ENCODE measurements at places on chromosomes 7 and 10.

DNA sequence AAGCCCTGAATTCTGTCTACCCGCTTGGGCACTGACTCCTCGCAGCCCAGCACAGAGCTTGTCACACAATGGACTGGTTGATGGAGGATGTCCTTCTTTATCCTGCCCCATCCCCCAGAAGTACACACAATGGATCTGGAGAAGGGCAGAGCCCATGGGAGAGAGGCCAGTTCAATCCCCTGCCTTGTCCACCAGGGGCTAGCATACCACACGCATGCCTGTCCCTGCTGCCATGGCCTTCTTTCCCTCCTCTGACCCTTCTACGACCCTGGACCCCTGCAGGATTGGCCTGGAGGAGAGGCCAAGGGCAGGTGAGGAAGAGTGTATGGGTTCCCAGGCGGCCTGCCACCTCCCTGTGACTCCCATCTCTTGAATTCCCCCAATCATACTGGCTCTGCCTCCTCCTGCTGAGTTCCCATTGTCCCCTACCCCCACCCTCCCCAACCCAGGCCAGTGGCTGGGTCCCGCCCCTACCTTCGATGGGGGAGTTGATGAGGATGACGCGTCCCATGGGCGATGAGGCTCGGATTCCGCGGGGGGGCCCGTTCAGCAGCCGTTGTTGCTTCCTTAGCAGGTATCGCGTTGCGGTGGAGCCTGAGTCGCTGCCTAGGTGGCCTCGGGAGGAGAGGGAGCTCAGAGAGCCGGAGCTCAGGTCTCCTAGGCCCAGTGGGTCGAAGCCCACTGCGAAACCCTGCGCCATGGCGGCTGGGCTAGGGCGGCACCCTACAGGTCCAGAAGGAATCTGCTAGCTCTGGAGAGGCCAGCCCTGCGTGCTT lies 1.2 kb downstream of the PDZD7 start:
- no peak for DNase-seq

- DNase-seq: peak; percentile 81
Observed at GRCh38 chr7:77866786-77867536, 68.4 kb downstream of the PHTF2 start.

DNA sequence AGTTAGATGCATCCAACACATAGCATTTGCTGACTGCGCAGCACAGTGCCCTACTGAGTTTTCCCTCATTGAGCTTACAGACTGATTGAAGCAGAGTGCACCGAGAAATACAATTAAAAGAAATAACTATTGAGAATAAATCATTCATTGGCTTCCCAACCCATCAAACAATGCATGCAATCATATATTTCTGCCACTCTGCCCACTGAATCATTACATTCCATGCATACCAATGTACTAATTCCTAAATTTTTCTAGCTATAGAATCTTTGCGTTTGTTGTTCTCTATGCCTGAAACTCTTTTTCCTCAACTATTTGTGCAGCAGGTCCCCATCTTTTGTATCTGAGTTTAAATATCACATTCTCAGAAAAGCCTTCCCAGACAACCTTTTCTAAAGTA lies 783.8 kb downstream of the SORCS1 start:
- no peak for DNase-seq

GRCh38 chr7:121006711-121007315 lies 18.3 kb downstream of the CPED1 start:
- DNase-seq: no peak

- DNase-seq: peak; percentile 45
Observed at GRCh38 chr7:5424749-5425506, 1.3 kb upstream of the TNRC18 start.

- DNase-seq: no peak
Observed at GRCh38 chr7:47390914-47391313, 191.0 kb downstream of the TNS3 start.

DNA sequence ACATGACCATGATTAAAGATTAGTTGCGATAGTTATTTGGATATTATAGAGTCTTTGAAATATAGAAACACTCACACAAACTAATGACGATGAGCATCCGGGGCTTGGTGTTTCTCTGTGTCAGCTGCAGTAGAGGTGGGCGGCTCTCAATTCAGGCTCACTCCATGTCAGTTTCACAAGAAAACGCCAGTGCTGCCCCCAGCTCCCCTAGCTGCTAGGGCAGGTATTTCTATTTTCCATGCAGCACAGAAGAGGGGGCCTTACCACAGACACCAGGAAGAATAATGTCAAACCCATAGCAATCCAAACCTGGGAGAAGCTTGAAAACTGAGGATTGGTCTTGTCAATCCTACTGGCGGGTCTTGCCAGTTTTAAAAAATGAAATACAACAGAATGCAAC lies 197.1 kb downstream of the PHTF2 start:
- DNase-seq: peak; percentile 9

DNA sequence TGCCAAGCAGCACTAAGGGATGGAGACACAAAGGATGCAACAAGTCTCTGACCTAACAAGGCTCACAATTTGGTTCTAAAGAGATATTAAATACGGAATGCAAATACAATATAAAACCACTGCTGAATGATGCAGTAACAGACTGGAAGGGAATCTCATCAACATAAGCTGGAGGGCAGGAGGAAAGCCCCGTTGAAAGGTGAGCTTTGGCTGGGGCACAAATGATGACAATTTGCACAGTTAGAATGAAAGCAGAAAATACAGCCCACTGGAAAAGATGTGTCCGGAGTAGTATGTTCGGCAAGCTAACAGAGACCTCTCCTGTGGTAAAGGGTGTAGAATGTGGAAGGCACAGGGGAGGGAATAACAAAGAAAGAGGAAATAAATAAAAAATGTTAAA lies 26.1 kb downstream of the PAXIP1 start:
- DNase-seq: no peak

GRCh38 chr10:117689566-117689965 lies 147.0 kb downstream of the EMX2 start:
- DNase-seq: no peak

DNA sequence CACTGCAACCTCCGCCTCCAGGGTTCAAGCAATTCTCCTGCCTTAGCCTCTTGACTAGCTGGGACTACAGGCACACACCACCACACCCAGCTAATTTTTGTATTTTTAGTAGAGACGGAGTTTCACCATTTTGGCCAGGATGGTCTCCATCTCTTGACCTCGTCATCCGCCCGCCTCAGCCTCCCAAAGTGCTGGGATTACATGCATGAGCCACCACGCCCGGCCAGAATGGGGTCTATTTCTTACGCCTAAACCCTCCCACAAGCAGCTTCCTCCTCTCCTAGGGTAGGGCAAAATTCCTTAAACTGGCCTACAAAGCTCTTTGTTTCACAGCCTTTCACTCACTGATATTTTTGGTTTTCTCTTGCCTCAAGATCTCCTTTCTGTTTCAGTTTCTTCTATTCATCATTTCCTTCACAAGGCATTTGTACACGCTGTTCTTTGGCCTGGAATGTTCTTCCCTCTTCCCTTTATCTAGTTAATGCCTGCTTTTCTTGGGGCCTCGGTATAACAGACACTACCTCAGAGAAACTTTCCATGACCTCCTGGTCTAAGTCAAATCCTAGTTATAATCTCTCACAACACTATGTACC lies 6.7 kb downstream of the CPEB3 start:
- peak; percentile 88 for DNase-seq

- DNase-seq: no peak
Observed at GRCh38 chr10:126372396-126372795, 15.9 kb downstream of the ADAM12 start.

DNA sequence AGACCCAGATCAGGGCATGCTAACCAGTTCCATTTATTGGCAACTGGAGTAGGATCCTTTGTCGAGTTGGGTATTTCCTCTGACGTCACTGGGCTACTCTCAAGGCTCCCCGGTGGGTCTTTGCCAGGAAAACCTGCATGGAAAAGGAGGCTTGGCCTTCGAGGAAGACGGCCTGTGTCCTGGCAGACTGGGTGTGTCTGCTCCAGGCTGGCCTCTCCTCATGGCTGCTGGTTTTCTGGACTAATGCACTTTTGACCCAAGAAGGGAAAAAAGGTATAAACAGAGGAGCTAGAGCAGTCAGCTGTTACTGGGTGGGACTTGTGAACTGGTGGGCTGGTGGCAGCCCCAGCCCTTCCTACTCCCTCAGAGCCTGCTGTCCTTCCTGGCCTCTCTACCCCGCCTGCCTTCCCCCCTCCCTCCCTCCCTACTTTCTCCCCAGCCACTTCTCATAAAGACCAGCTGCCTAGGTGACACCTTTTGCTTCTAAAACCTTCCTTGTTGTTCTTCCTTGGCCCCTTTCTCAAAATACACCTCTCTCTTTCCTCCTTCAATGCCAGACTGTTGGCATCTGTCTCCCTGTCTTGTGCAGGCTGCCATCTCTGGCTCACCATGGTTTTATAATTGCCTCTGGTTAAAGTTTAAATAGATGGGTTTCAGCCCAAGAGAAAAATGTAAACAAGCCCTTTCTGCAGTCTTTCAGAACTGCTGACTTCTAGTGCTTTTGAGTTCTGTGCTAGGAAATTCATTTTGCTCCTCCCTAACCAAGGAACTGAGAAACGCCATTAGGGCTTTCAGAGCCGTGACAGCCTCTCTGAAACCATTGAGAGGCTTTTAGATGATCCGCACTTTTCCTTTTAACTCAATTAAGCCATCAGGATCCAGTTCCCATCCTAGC lies 101.8 kb upstream of the MKLN1 start:
- DNase-seq: peak; percentile 57

DNA sequence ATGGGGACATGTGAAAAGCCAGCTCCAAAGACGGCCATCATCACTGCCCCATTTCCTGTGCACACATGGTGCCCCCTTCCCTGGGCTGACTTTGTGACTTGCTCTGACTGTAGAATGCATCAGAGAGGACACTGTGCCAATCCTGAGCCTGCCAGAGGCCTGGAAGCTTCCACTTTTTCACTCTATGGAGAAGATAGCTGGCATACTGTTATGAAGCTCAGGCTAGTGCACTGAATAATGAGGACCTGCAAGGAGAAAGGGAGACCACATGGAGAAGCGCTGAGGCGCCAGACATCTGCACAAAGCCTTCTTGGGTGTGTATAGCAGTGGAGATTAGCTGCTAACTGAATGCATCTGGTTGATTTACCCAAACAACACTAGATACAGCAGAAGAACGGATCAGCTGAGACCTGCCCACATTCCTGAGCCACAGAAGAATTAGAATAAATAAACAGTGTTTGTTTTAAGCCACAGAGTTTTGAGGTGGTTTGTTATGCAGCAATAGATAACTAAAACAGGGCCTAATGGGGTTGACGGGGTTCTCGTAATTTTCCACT lies 58.9 kb upstream of the C10orf90 start:
- no peak for DNase-seq

DNA sequence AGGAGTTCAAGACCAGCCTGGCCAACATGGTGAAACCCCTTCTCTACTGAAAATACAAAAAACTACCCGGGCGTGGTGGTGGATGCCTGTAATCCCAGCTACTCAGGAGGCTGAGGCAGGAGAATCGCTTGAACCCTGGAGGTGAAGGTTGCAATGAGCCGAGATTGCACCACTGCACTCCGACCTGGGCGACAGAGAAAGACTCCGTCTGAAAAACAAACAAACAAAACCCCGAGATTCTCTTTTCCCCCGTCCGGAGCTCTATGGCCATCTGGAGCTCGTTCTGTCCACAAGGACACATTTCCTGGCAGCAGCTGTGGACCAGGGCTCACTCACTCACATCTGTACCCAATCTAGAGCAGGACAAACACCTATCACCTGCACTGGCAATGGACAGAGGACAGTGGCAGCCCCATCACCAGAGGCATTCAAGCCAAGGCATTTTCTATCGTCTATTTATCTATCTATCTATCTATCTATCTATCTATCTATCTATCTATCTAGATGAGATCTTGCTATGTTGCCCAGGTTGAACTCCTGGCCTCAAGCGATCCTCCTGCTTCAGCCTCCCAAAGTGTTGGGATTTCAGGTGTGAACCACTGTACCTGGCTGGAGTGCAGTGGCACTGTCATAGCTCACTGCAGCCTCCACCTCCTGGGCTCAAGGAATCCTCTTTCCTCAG lies 167.1 kb upstream of the TNRC18 start:
- no peak for DNase-seq

GRCh38 chr10:47040041-47040491 lies 128.8 kb downstream of the PTPN20 start:
- no peak for DNase-seq

DNA sequence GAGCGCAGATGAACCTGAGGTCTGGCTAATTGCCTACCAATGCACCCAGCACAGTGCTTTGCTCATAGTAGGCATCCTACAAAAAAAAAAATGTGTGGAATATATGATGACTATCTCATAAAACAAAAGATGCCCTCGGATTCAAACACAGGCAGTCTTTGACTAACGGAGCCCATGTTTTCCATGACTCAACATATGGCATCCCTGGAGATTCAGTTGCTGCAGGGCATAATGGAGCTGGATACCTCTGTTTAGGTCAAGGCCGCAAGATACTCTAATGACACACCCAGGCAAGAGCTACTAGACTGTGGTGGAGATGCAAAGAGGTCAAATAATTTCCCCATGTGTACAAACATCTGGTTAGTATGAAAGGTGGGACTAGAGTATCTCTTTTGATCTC lies 16.3 kb downstream of the CUBN start:
- no peak for DNase-seq

DNA sequence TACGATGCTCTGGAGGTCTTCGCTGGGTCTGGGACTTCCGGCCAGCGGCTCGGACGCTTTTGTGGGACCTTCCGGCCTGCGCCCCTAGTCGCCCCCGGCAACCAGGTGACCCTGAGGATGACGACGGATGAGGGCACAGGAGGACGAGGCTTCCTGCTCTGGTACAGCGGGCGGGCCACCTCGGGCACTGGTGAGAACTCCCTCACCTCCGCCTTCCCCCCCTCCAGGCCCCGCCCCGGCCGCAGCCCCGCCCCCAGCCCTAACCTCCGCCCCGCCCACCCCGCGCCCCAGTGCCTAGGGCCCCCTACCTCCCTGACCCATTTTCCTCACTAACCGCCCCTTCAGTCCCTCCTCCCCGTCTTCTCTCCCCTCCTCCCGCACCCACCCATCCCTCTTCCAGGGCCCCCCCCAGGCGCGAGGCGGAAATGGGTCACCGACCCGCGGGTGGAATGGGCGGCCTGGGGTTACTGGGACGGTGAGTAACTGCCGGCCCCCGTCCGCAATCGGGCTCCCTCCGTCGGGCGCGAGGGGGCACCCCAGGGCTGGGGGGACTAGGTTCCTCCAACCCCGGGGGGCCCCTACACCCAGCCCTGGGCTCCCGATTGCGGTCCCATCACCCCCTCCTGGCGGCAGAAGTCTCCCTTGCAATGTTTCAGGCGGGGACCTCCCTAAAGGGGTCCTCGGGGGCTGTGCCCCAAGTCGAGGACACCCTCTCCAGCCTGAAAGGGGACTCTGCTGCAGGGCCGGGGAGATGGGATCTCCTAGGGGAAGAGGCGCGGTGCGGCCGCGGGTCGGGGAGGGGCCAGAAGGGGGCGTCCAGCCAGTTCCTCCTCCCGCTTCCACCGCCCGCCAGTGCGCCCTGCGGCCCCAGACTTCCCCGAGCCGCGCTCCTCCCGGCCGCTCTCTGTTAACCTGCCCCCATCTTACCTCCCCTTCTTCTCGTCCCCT lies 2.1 kb downstream of the PCOLCE start:
- peak; percentile 65 for DNase-seq

GRCh38 chr7:87151002-87151728 lies 1.1 kb upstream of the DMTF1 start:
- DNase-seq: no peak

DNA sequence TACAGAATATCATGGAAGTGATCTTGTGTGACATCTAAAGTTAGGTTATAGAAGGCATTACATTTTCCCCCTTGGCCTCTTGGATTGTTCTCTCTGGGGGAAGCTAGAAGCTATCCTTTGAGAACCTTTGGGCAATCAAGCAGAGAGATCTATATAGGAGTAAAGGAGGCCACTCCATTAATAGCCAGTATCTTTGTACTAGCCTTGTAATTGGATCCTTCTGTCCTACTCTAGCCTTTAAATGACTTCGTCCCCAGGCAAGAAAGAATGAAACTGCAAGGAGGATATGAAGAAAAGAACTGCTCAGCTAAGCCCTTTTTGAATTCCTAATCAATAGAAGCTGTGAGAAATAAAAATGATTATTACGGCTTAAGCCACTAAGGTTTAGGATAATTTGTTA lies 230.9 kb downstream of the AGMO start:
- no peak for DNase-seq
